ENCODE measurements at places on chromosomes 7 and 10. TPM values are rescaled to one million over a fixed set of nuclear protein-coding genes. Genes with fewer than 3 reads are reported as not detected.

GRCh38 chr7:2573761-2574160 is 15.0 kb downstream of the IQCE start:
- no peak for DNase-seq

DNA sequence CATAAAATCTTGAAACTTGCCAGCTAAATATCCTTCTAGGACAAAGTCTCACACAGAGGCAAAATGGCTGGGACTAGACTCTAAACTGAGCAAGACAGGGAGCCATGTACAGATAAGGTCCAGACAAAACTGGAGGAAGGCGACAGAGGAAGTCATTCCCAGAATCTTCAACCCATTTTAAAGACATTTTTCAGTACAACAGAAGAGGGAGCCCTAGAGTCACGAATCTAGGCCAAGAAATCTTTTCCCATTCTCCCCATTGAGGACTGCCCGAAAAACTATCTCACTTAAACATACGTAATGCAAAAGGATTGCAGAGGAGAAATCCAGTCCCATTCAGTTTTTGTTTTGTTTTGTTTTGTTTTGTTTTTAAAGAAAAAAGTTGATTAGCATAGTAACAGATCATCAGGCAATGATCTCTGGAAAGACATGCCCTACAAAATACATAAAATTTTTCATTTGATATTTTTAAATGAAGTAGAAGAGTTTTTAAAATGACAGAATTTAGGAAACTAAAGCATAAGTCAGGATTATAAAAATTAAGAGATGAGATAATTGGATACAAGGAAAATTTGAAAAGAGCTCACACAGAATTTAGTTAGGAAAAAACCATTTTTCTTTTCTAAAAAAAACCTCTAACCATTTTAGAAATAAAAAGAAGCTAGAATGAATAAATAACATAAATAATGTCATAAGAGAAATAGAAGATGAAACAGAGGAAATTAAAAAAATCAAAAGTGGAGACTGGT is 16.9 kb upstream of the PRF1 start:
- no peak for DNase-seq

GRCh38 chr7:83486957-83487356 is 162.0 kb downstream of the SEMA3E start:
- DNase-seq = no peak

GRCh38 chr10:58781873-58782488 is 269.3 kb downstream of the BICC1 start:
- DNase-seq = no peak

Gene CPED1
- total RNA-seq = 44.4 TPM

- no peak for DNase-seq
Measured at GRCh38 chr7:131723926-131724325, 167.5 kb upstream of the PODXL start.

GRCh38 chr7:43076189-43076605 is 36.2 kb upstream of the HECW1 start:
- no peak for DNase-seq

- no peak for DNase-seq
Measured at GRCh38 chr7:104005197-104005596, 15.7 kb upstream of the RELN start.

DNA sequence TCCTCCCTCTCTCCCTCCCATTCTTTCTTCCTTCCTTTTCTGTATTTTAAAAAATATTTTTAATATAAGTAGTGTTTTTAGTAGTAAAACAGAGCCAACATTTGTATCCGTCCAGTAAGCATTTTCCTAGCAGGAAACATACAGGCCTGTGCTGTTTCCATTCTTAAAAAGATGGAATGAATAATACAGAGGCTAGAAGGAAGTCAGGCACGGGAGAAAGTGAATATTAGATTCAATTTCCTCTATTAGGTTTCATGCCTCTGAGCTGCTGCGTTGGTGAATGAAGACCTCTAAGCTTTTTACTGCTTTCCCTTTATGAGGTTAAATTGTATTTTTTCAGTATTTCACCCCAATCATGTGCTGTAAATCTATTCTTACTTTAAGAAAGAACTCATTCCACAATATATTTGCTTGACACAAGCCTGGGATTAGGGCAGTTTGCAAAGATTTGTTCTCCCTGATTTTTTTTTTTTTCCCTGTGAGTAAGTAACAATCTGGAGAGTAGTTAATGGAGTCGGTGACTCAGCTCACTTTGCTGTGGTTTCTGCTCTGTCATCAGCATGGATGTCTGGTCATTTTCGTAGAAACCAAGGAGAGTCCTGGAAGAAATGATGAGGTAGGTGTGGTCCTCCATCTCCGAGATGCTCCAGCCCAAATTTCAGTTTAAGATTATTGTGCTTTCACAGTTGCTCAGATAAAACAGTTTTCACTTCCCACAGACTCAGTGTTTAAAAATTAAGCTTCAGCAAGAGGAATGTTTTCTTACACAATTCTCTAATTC is 76.1 kb upstream of the PITRM1 start:
- DNase-seq = no peak

DNA sequence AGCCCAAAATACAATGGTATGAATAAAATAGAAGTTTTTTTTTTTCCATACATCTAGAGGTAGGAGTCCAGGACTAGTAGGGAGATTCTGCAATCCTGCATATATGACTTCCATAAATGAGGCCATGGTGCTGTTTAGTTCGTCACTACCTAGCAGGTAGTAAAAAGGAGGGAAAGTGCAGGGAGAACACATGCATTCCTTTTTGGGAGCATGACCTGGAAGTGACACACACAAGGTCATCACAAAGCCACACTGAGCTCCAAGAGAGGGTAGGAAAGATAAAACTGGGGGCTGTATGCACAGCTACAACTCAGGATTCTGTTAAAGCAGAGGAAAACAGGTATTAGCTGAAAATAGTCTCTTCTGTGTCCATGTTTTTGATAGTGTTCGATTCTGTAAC is 2.2 kb downstream of the CROT start:
- no peak for DNase-seq

Gene HOXA3
- total RNA-seq = 5.8 TPM

DNA sequence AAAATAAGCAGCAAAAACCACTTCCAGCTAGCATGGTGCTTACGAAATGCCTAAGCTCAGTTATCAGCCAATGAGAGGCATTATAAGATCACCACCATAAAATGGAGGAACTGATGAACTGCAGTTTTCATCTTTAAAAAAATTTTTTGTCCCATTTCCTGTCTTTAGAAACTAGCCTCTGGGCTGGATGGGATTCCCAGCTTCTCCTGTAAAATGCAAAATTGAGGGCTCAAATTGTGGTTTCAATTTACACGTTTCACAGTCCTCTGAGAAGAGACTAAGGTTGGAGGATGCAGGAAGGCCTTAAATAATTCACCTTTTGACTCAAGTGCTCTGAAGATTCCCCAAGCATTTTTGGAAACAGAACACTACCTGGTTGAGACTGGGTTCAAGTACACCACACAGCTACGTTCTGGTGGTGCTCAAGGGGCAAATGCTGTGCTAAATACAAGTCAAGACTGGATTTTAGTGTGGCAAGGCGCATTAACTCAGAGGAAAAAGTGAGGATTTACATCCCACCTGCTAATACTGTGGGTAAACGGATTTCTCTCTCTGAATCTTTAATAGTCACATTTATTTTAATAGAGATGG is 951 bp downstream of the ZNF25 start:
- no peak for DNase-seq

- no peak for DNase-seq
Measured at GRCh38 chr10:112308125-112308502, 24.9 kb downstream of the TECTB start.

GRCh38 chr7:6148724-6149360 is 117.7 kb downstream of the ANKRD61 start:
- DNase-seq = no peak

GRCh38 chr10:75910032-75910431 is 478.6 kb downstream of the LRMDA start:
- DNase-seq = no peak

GRCh38 chr10:73141603-73142002 is 26.2 kb downstream of the ECD start:
- no peak for DNase-seq

DNA sequence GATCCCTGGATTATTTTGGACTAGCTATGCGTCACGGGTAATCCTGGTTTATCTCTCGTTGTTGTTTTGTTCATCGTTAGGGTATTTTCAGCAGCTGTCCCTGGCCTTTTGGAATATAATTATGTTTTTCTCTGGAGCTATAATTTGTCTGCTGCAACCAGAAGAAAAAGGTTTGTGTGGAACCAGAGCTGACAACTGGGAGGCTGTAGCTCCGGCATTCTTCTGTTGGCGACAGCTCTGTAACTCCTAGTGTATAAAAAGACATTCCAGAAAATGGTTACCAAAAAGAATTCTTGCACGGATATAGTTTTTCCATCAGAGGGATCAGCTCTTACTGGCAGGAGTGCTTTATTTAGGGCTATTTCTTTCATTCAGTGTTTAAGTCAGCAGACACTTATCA is 130.9 kb upstream of the PRR15 start:
- DNase-seq = no peak

DNA sequence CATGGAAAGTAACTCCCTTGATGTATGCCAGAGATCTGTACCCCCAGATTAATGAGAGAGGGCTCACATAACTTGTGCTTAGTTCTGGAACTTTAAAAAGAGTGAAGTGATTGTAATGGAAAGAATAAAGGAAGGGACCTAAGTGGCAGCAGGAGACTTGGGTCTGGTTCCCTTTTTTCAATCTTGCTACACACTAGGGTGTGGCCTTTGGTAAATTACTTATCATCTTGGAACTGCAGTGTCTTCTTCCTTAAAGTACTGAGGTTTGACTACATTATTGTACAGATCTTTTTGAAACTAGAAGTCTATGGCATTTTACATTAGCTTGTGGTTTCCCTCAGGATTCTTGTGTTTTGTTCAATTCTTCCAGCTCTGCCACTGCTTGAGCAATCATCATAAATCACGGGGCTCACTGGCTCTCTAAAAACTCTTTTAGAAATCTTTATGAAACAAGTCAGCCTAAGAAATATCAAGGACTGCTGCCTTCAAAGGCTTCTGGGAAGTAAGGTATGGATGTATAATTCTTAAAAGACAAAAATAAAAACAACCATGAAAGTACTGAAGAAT is 22.5 kb upstream of the CHRM2 start:
- no peak for DNase-seq

Gene FGF8
- not detected for total RNA-seq

GRCh38 chr10:122949296-122949695 is 4.7 kb downstream of the C10orf88 start:
- no peak for DNase-seq

DNA sequence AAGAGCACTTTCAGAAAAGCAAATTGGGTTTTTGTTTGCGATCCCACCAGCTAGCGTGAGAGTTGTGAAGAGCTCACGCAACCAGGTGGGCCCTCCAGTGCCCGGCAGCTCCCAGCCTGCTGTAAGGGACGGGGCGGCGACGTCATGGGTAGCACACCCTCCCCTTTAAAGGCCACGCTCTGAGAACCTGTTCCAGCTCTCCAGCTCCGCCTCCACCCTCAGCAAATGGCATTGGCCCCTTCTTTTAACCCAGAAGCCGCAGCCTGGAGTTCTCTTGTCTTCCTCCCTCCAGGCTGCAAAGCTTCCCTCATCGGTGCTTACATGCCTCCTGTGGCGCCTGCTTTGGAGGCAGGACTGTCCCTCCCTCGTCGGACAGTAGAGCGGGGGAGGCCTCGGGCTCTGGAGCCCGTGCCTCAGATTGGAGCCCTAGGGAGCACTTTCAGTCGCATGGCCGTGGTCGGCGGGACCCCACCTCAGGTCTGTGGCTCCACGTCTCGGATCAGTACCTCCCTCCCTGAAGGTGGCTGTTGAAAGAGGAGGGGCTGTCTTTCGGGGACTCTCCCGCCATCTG is 32.9 kb downstream of the WIPI2 start:
- DNase-seq = no peak

Gene RAB19
- not detected for total RNA-seq

GRCh38 chr10:34433241-34434076 is 381.6 kb downstream of the PARD3 start:
- DNase-seq = no peak

Gene TYW1B
- total RNA-seq = 2.4 TPM

- no peak for DNase-seq
Measured at GRCh38 chr7:84484502-84485079, 290.0 kb upstream of the SEMA3A start.

GRCh38 chr7:78427209-78427608 is 628.6 kb downstream of the PHTF2 start:
- DNase-seq = no peak

DNA sequence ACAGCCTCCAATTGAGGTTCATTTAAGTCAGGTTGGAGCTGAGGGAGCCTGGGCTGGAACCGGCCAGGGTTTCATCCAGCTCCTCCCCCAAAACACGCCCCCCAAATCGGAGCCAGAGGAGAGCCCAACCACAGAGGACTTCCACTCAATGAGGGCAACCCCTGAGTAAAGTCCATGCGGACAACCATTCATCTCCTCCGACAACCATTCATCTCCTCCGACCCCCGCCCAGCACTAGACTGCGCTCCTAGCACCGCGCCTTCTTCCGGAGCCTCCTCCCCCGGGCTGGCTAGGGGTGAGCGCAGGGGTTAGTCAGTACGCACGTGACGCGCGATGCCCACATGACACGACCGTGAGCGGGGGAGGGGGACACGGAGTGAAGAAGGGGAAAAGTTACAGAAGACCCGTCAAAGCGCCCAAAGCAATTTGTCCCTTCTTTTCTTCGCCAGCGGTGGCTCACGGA is 1.4 kb downstream of the MAGI2 start:
- peak; percentile 94 for DNase-seq

- DNase-seq = no peak
Measured at GRCh38 chr10:102280397-102281101, 35.2 kb downstream of the GBF1 start.

DNA sequence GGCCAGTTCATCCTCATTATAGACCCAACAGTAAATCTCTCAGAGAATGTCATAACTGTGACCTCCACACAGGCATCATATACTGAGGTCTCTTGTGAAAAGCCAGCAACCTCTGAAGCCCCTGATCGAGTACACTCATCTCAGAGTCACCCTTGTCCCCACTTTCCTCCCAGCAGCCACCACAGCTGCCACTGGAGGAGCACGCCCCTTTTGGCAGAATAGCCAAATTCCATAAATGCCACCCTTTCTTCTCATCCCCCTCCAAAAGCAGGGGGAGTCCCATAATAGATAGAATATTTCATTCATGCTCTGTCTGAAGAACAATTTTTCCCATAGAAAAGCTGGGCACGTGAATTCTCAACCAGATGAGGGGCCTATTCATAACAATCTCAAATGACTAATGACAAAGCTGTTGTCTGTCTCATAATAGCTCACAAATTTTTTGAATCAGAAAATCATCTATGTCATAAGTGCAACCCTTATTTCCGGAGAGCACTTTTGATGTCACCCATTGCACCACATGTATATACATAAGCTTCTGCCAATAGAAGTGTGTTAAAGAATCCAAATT is 47.4 kb downstream of the SGMS1 start:
- DNase-seq = no peak

DNA sequence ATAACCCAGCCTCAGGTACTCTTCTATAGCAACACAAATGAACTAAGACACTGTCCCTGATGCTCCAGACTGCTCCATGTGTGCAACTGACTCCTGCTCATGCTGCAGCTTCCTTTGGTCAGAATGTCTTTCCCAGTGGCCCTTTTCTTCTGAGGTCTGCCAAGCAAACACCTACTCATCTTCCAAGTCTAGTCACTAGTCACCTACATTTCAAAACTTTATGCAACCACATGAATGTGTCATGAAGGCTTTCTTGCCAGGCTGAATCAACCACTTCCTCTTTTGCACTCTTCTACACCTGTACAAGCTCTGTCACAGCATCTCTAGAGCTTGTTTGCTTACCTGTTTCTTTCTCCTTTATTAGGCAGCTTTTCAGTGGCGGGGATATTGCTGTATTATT is 75.8 kb downstream of the LSMEM1 start:
- DNase-seq = no peak
